ENCODE measurements at places on chromosomes 4 and X.
A peak's percentile ranks its signal among the peaks of the same experiment; 100 is the strongest.

- DNase-seq = no peak
Observed at GRCh38 chrX:100710816-100711215, 21.1 kb downstream of the SYTL4 start.

- no peak for DNase-seq
Observed at GRCh38 chrX:153776611-153777045, 4.2 kb upstream of the SRPK3 start.

DNA sequence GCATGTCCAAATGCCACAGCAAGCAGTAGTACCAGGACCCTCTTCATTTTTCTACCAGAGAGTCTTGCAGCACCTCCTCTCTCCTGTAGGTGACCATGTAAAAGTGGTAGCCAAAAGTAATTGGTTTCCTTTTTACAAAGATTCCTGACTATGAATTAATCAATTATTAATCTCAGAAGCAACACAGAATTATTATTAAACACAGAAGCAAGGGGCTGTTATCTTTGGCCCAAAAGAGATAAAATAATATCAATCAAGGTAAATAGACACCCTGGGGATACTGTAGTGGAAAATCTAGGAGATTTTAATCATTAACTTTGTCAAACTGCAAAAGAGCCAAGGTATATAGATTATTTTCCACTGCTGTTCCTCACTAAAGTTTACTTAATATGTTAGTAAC is at the start of gene GC:
Gene GC (minus strand): TSS at position 108 of the 400 bp plus-strand sequence. CDS start 61 bp downstream, at position 47.
- no peak for DNase-seq

DNA sequence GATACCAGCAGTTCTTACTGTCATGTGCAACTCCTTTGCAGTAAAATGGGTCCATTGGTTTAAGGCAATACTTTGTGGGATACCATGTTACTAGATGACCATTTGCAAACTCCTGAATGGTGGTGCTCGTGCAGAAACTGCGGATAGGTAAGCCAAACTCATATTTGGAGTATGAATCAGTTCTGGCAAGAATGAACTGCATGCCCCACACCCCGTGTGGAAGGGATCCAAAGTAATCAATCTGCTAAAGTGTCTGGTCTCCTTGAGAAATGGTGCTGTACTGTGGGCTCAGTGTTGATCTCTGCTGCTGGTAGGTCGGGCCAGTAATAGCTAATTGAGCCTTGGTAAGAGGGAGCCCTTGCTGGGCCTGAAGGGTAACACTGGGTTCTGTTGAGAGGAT is 4.2 kb upstream of the TAB3 start:
- no peak for DNase-seq

DNA sequence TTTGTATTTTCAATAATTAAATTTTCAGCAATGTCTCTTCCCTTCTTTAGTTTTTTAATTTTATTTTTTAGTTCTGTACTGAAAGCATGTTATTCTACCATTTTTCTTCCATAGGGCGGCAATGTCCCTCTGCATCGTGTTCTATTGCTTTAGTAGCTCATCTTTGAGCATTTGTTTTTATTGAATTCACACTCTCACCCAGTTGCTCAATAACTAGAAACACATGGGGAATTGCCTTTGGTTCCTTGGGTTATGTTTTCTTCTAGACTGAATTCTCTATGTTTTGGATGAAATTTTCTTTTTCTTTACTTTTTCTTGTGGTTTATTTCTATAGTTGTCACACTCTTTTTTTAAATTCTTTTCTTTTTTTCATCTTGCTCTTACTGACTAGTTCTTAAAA is 233.8 kb upstream of the LDB2 start:
- DNase-seq = no peak

- no peak for DNase-seq
Observed at GRCh38 chrX:119667111-119667878, 25.7 kb downstream of the SEPTIN6 start.

DNA sequence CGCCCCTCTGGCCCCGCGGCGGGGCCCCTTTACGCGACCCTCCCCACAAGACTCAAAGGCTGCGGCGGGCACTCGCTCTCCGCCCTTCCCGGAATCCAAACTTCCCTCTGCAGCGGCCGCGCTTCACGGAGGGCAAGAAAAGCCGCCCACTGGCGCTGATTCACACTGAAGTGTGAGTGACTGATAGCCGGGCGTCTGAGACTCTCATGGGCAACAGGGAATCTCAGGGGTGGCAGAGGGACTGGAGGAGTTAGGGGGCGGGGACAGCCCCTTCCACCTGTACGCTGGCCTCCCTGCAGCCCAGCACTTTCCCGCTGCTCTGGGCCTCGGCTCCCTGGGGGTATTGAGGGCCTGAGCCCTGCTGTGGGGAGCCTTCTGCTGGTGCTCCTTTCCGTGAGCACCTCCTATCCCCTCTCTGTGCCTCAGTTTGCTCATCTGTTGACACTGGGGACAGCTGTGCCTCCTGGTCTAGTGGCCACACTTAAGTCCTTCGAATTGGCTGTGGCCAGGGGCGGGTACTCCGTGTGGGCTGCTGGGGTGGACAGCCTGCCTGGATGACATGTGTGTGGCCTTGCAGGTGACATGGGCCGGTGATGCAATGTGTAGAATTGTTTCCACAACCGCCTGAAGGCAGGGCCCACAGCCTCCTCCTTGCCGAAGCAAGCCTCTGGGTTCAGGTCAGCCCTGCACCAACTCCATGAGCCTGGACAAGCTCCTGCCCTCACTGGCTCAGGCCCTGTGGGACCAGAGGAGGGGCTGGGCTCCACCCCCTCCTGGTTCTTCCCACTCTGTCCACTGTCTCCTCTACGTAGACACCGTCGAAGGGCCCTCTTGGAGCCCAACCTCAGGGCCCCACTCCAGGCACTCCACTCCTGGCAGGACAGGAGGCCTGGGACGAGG is 951 bp downstream of the SH3BP2 start:
- peak; percentile 34 for DNase-seq

GRCh38 chrX:31706466-31706865 is 634.6 kb upstream of the FTHL17 start:
- no peak for DNase-seq

DNA sequence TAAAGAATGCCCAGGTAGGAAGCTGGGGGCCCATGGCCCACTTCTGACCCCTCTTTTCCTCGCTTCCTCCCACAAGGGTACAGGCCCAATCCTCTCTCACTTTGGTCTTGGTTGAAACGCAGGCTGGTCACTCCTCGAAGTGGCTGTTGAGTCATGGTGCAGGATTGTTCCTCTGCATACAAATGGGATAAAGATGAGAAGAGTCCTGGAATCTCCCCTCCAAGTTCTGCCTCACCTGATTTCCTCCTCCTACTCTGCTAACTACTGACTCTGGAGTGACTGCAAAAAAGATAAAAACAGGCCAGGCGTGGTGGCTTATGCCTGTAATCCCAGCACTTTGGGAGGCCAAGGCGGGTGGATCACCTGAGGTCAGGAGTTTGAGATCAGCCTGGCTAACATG is 1.7 kb downstream of the WDR45 start:
- no peak for DNase-seq

DNA sequence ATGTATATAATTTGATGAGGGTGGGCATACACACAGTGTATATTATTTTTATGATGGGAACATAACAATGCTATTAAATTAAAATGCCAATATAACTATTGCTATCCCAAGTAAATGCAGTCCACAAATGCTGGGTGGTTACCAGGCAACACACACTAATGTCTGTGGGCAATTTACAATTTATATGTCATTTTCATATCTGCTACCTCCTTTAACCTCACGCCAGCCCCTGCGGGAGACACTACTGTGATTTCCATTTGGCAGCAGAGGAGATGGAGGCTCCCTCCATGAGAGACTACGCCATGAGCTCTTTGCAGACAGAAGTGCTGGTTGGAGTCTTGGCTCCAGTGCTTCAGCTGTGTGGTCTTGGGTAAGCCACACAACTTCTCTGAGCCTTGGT is 87.9 kb downstream of the PPP2R2C start:
- DNase-seq = no peak

DNA sequence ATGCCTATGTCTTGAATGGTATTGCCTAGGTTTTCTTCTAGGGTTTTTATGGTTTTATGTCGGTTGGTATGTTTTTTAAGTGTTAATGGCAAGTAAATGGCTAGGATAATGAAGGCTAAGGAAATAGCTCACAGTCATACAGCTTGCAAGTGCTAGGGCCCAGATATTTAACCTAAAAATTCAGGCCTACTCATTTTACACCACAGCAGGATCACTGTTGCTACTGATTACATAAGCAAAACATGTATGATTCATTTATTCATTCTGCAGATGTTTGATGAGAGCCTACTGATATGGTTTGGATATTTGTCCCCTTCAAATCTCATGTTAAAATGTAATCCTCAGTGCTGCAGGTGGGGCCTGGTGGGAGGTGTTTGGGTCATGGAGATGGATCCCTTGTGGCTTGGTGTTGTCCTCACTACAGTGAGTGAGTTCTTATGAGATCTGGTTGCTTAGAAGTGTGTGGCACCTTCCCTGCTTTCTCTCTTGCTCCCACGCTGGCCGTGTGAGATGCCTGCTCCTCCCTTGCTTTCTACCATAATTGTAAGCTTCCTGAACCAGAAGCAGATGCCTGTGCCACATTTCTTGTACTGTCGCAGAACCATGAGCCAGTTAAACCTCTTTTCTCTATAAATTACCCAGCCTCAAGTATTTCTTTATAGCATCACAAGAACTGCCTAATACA is 175.5 kb downstream of the MAPK10 start:
- DNase-seq = no peak

DNA sequence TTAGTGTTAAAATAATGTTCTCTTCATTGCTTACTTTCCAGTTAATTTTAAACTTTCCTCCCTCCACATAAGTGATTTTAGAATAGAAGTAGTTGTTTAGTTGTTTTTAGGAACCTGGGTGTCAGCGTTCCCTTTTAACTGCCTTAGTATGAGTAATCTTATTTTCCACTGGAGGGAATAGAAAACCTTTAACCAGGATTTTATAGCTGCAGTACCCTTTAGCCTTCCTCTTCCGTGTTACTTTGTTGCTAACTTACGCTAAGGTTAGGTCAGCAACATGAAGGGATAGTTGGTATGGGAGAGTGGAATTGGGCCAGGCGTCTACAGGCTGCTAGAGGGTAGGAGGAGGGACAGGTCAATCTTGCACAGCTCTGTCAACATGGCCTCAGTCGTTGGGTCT is 31.5 kb downstream of the SMS start:
- DNase-seq = no peak

DNA sequence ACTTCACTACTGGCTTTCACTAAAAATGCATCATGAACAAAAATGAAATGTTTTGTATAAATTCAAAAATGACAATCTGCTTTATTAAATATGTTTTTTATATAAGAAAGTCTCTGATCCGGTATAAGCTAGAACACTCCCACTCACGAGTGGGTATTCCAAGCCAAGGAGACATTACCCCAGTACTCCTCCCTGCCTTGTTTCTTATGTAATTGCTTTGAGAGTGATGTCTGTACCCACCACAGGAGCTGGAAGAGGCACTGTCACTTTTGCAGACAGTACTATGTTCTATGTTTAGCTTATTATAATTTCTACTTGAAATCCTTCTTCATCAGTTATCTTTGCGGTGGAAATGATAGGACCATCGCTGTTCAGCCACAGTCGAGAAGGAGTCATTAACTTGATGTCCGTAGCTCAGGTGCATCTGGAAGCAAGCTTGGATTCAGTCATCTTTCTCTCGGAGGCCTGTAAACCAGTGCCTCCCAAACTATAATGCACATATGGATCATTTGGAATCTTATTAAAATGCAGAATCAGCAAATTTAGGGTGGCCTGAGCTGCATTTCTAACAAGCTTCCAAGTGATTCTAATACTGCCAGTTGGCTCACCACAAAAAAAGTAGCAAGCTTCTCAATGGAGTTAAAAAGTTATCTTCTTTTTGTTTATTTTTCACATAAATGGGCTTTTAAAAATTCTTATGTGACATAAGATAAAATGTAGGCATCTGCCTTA is 396.4 kb downstream of the GRIA2 start:
- DNase-seq = no peak

- DNase-seq = no peak
Observed at GRCh38 chr4:98522062-98522461, 136.3 kb downstream of the TSPAN5 start.

DNA sequence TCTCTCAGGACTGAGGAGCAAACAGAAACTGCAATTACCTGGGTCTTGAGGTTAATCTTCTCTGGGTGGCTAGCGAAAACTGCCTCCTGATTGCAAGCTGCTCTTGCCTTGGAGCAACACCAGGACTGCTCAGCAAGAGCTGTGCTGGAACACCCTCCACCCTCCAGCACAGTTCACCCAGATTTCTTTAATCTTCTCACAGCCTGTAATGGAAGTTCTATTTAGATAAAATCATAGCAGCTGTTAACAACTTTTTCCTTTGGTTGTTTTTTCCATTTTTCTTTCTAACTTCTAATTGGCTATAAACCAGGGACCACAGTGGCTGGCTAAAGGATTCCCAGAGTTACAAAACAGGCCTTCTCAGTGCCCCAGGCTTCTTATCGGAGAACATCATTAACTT is 36.3 kb downstream of the OPHN1 start:
- DNase-seq = no peak

DNA sequence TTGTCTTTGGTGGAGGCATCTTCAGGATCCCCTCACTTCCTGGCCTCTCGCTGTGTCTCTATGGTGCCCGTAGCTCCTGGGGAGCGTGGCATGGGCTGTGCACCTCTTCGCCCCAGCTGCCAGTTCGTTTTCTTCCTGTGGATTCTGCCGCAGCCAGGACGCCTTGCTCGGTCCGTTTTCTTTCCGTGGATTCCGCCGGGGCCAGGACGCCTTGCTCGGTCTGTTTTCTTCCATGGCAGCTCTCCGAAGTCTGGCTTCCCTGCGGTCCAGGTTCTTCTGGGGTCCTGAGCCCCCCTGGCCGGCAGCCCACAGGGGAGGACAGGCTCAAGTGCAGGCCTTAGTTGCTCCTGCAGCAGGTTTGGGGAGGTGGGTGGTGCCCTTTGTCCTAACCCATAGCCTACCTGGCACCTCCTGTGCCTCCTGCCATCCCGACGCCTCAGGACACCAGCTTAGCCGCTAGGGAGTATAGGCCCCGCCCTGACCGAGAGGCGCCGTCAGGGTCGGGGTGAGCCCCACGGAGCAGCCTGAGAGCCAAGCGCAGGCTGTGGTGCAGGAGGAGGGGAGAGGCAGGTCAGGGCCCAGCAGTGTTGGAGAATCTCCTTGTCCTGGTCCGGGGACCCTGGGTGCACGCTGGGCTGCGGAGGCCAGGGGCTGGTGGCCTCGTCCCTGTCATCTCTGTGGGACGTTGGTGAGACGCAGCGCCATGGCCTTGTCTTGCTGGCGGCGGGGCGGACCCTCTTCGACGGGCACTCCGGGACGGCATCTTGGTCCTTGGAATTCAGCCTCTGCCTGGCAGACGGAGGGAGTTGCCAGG is 27.1 kb downstream of the UVSSA start:
- DNase-seq = no peak

DNA sequence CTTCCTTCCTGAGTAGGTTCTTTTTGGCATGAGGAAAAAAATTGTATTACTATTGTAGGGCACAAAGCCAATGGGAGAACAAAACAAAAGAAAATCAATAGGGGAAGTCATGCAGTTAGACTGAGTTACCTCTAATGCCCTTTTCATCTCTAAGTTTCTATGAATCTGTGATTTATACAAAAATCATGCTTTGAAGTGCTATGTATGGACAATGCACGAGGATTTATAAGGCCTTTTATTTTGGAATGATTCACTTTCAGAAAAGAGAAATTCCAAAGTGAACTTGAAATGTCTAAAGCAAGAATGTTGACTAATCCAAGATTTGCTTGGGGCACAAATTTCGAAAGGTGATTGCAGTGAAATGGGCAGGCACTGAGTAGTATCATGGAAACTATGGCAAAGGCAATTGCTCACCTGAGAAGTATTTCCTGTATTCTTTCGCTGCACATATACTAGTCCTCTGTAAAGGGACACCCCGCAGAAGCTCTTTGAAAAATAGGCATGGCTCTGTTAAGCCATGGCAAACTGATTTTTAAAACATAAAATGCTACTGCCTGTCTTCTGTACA is 52.8 kb downstream of the ADGRG4 start:
- DNase-seq = no peak
